ENCODE measurements at places on chromosomes 13 and 19.

GRCh38 chr19:47005873-47006272 lies 13.8 kb upstream of the NPAS1 start:
- DNase-seq: no peak

DNA sequence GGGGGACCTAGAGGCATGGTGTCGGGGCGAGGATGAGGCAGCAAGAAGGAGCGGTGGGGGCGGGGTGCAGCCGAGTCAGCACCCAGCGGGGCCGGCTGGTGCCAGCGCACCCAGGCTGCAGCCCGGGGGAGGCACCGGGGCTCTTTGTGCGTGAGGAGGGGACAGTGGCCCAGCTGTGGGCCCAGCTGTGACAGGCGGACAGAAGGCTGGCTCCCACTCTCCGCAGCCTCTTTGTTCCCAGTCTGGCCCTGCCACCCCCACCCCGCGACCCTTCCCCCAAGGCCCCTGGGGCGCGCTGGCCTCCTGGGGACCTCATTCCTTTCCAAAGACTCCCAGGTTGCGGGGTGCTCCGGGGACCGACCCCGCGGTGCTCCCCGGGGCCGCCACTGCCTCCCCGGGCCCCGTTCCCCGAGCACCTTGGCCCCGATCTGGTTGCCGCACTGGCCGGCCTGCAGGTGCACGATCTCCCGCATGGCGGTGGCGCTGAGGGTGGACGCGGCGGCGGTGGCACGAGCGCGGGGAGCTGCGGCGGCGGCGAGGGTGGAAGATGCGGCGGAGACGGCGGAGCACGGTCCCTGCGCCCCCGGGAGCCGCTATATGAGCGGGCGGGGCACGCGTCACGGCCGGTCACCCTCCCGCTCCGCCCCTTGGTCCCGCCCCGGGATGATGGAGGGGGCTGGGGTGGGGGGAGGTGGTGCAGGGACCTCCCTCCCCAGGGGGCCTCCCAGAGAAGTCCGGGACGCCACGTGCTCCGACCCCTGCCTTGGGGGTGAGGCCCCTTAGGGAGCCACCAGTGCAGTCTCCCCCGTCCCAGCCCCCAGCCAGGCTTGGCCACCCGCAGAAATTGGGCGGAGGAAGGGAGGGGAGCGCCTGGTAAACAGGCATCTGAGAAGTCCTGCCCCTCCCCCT lies at the start of gene TUBB4A:
Gene TUBB4A (minus strand): TSS at position 570 of the 909 bp plus-strand sequence. CDS start 97 bp downstream, at position 473.
- no peak for DNase-seq

DNA sequence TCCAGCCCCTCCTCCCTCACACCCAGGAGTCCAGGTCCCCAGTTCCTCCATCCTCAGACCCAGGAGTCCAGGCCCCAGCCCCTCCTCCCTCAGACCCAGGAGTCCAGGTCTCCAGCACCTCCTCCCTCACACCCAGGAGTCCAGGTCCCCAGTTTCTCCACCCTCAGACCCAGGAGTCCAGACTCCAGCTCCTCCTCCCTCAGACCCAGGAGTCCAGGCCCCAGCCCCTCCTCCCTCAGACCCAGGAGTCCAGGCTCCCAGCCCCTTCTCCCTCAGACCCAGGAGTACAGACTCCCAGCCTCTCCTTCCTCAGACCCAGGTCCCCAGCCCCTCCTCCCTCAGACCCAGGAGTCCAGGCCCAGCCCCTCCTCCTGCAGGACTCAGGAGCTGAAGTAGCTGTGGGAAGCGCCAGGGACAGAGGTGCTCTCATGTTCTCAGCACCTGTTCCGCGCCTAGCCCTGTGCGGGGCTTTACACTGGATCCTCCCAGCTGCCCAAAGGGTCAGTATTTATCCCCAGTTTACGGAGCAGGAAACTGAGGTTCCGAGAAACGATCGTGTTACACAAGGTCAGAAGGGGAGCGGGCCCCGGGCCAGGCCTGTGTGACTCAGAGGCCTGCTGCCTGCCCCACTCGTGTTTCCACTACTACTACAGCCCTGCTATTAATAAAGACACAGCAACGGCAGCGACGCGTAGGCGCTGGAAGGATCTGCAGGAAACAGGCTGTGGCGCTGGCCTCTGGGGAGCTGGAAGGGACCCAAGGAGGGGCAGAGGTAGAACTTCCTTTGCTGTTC lies 1.7 kb upstream of the SBK3 start:
- no peak for DNase-seq

DNA sequence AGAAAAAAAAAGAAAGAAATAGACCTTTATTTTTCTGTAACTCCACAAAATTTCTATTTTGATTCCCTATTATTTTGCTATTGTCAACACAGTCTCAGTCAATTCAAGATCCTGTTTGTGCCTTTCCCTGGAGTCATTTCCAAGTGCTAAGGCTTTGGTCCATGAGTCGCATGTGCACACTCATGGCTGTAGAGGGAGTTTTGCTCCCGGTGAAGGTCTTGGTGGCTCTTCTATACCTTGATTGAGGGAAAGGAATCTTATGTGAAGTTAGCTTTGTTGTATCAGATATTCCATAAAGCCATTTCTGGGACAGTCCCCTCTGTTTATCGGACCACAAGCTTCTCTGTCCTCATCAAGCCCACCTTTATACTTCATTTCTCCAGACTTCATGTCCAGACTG lies 58.7 kb upstream of the ALOX5AP start:
- DNase-seq: no peak

DNA sequence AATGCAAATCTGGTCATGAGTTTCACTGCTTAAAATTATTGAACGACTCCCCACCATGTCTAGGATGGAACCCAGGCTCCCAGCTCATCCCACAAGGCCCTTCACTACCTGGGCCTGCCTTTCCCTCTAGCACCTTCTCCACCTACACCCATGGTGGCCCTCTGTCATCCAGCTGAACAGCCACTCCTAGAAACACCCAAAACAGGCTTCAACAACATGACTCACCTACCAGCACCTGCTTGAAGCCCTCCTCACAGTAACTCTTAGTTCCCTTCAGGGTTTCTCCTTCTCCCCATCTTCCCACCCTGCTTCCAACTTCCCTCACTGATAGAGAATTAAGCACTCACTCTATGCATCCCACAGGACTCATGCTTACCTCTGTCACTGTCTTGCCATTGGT lies 6.6 kb upstream of the IGFL2 start:
- no peak for DNase-seq

DNA sequence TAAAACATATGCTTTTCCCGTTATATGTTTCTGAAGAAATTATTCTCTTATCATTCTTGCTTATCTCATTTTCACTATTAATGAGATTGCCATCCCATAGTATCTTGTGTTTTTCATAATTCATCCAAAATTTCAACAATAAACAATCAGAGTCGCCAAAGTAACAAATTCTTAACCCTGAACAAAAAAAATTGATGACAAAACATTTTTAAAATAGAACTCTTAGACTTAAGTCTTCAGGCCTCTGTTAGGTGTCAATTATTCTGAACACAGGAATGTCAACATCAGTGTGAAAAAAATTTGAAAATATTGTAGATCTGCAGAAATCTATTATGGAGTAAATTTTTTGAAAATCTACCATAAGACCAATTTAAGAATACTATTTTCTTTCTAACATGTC lies 37.4 kb downstream of the NEK5 start:
- DNase-seq: no peak

DNA sequence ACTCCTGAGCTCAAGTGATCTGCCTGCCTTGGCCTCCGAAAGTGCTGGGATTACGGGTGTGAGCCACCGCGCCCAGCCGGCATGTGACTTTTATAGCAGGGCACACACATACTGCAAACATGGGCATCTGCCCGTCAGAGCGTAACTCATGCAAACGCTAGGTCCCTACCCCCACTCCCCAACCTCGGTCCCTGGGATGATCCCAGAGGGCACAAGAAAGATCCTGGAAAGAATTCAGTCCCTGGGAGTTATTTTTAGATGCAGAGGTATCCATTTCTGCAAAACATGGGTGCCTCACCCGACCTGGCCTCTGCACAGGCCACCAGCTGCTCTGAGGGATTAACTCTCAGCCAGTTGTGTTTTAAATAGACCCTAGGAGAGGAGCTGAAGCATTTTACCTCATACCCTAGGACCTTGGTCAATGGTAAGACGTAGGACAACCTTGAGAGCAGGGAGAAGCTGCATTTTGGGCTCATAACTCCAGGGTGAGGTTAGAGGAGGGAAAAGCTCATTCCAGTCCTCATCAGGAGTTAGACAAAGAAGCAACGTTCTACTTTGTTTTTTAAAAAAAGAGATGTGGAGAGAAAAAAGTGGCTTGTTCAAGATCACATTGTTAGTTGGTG lies 10.8 kb downstream of the TMEM38A start:
- no peak for DNase-seq

DNA sequence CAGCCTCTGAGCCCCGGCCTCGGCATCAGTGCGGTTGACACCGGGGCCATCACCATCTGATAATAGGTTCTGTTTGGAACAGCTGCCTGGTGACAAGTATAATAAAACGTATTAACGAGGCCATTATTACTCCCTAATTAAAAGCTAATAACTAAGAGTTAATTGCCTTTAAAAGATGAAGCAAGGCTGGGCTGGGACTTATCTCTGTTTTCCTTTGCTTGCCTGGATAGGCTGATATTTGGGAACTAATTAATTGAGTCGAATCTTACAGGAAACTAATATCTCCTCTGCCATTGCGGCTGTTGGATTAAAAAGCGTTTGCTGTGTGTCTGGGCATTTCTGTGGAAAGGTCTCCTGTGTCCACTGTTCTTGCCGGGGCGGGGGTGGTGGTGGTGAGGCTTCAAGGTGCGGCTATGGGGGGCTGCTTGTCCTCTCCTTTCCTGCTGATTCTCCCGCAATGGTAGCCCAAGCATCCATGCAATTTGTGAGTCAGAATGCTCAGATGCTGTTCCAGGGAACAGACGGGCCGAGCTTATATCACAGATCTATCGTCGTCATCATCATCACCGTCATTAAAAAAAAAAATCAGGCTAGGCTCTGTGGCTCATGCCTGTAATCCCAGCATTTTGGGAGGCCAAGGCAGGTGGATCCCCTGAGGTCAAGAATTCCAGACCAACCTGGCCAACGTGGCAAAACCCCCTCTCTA lies 162.7 kb downstream of the PTPRS start:
- no peak for DNase-seq

DNA sequence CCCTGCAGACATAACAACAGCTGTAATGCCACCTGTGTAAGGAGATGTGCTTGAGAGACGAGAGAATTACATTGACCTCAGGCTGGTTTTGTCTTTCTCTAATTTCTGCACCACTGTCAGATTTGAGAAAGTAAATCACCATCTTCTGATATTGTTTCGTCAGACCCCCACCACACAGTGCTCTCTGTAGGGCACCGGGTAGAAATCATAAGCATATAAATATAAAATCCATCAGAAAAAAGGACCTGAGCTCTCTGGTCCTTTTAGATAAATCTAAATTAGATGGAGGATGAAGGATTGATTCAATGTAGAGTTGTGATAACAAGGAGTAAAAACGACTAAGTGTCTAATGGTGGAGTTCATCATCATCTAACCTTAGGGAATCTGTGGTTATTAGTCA lies 1981.0 kb upstream of the PRR20A start:
- no peak for DNase-seq

- DNase-seq: no peak
Measured at GRCh38 chr13:28356561-28357021, 138.3 kb downstream of the FLT1 start.

GRCh38 chr19:41928221-41928683 lies at the start of gene ERFL:
ERFL (minus strand) TSS chr19:41928449; CDS start chr19:41912919, 15,530 bp downstream.
- DNase-seq: no peak

DNA sequence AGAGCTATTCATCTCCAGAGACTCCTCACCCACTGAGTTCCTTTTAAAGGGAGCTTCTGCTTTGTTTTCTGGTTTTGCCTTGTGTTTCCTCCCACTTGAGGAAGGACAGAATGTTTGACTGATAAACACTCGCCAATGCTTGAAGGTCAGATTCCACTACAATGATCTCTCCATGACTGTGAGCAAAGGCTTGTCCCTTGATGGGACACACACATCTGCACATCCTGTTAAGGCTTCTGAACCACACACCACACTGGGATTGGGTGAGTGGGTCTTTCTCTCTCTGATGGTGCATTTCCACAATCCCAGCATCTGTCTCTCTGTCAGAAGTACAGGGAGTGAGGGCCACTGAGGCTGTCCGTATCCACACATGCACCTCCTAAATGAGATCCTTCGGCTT lies 245.3 kb downstream of the IRS2 start:
- DNase-seq: no peak

GRCh38 chr13:103299079-103299478 lies 232.9 kb upstream of the SLC10A2 start:
- DNase-seq: no peak

GRCh38 chr19:38734426-38735256 lies 9.6 kb downstream of the CAPN12 start:
- DNase-seq: no peak

DNA sequence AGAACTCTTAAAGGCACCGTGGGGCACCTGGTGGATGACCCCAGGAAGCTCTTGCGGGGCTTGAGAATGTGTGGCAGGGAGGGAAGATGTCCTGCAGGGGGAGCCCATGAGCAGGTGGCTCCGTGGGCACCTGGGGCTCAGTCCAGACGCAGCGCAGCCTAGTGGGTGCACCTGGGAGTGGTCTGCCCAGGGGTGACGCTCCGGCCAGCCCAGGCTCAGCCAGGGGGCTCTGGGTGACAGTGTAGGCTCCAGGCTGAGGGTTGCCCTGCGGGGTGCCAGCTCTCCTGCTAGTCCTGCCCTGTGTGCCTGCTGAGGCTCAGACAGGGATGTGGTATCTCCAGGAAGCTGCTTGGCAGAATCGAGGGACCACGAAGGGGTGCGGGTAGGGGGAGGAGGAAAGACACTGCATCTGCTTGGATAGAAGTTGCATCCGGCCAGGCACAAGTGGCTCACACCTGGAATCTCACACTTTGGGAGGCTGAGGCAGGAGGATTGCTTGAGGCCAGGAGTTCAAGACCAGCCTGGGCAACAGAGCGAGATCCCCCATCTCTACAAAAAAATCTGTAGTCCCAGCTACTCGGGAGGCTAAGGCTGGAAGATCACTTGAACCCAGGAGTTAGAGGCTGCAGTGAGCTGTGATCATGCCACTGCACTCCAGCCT lies 15.0 kb upstream of the PGLS start:
- DNase-seq: no peak

GRCh38 chr13:113207460-113207859 lies 1.0 kb downstream of the PCID2 start:
- DNase-seq: no peak

- no peak for DNase-seq
Measured at GRCh38 chr19:16462757-16463250, 9.0 kb downstream of the EPS15L1 start.

GRCh38 chr19:49119411-49120324 lies at the start of gene PPFIA3:
PPFIA3 (plus strand) TSS chr19:49119544; CDS start chr19:49127874, 8,330 bp downstream.
- DNase-seq: no peak
